ENCODE measurements at places on chromosomes 12 and 14.
A peak's percentile ranks its signal among the peaks of the same experiment; 100 is the strongest.

DNA sequence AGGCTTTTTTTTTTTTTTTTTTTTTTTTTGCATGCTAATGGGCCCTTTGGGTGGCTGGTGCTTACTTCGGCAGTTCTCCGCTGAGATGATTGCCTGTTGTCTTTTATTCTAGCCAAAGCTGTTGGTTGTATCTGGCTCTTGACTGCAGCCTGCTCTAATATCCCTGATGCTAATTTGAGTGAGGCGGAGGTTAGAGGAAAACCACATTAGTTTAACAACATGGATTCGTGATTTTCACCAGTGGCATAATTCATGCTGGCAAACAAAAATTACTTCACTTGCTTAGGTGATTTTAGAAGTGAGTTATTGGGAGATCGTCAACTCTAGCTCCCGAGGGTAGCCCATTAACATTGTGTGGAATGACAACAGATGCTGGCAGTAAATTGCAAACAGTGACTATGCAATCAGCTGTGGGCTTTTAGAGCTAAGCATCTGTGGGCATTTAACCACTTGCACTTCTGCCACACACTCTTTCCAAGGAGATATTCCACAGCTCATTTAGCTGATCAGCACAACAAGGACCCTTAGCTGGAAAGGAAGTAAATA lies 97.6 kb upstream of the ZDHHC17 start:
- DNase-seq = no peak

DNA sequence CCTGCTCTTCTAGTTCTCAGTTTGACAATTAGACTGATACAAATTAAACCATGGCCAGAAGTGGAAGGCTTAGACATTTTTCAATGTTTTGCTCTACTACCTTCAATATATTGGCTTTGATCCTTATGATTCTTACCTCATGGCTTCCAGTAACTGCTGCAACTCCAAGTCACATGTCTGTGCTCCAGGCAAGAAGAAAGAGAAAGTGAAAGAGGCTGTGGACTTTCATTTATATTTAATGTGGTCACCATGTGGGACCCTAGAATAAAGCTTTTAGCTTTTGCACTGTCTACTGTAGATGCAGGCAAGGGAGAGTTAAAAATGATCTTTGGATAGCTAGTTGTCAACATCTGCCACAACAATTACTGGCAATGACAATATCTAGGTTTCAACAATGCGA lies 214.3 kb upstream of the PDE3A start:
- DNase-seq = no peak

- DNase-seq = no peak
Observed at GRCh38 chr14:22980672-22981089, 1.7 kb downstream of the AJUBA start.

DNA sequence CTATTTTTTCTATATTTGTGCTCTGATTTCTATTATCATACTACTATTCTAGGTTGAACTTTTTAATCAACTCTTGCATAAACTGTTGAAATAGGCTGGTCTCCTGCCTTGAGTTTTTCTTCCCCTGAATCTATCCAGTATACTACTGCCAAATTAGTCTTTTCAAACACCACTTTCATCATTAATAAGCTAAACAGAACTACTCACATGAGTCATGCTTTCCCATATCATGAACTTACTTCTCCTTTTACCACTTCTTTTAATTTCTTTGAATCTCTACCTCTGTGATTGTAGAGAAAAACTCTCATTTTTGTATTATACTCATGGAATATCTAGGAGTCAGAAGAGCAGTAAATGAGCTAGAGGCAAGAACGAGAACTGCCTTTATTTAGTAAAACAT lies 340.3 kb upstream of the PDE3A start:
- DNase-seq = no peak

- DNase-seq = no peak
Observed at GRCh38 chr12:21392384-21392783, 19.7 kb downstream of the IAPP start.

DNA sequence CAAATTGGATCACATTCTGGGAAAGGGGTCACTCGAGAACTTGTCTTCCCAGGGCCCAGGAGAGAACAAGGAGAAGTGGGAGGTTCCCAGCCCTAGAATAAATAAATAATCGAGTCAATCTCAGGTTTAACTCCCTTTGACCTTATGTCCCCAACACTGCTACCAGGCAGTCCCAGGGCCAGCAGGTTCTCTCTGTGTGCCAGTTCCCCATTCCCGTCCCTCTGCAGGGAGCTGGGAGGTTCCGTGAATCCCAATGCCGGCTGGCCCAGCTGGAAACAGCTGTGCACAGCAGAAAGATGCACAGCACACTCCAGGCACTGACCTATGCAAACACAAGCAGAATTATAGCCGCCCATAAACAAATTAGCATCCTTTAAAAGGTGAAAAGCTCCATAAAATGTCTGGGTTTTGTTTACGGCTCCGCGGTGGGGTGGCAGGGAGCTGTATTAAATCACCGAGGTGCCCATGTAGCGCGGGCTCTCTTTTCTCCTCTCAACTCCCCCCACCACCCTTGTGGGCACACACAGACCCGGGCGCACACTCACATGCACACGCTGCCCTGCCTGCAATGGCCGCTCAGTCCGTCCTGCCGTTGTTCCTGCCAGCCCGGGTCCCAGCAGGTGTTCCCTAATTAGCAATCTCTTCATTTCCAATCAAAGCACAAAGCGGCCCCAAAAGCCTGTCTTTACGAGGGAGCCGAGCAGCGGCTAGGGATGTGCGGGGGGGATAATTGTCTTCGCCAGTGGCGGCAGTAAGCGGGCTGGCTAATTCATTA lies 46.6 kb upstream of the ESRRB start:
- DNase-seq = no peak

GRCh38 chr12:125083072-125083471 lies 17.8 kb downstream of the AACS start:
- DNase-seq = no peak

- no peak for DNase-seq
Observed at GRCh38 chr12:120579179-120579578, 2.0 kb downstream of the POP5 start.

GRCh38 chr12:72081777-72082176 lies 143.1 kb downstream of the TPH2 start:
- no peak for DNase-seq

DNA sequence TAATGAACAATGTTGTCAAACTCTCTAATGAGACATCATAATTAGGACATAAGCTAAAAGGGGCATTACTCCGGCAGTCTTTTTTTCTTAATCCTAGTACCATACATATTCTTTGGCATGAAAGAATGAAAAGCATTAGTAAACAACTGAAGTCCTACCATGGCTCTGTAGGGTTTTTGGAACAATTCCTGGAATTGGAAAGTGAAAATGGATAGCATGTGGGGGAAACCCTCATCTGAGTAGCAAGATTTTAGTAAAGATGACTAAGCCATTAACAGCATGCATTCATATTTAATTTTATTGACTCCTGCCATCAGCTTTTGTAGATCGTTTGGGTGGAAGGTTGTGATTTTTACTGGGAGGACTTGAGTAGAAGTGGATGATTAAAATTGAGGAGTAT lies 216.2 kb upstream of the PDZRN4 start:
- DNase-seq = no peak

DNA sequence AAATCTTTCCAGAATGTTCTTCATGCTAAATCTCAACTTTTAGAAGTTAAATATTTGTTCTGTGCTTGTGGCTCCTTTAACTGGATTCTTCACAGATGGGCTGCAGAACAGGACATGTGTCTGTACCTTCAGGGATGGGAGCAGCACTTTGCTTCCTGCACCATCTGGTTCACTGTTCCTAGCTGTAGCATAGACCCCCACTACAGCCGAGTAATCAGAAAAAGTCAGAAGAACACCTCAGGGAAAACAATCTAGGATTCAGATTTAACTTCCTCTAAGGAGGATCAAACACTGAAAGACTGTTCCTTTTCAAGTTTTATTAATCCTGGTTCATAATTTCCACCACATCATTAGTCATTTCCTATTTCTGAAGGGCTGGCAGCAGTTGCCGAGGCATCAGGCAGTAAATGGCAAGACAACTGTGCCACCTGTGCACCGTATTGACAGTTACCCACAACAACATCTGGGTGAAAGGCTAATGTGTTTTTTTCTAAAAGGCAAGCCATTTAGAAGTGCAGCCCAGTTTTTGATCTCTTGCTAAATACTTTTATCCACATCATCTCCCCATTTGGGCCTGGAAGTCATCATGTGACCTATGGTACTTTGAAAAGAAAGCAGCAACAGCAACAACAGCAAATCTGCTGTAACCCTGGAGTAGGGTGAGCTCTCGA lies 212.8 kb upstream of the BMP4 start:
- DNase-seq = no peak

DNA sequence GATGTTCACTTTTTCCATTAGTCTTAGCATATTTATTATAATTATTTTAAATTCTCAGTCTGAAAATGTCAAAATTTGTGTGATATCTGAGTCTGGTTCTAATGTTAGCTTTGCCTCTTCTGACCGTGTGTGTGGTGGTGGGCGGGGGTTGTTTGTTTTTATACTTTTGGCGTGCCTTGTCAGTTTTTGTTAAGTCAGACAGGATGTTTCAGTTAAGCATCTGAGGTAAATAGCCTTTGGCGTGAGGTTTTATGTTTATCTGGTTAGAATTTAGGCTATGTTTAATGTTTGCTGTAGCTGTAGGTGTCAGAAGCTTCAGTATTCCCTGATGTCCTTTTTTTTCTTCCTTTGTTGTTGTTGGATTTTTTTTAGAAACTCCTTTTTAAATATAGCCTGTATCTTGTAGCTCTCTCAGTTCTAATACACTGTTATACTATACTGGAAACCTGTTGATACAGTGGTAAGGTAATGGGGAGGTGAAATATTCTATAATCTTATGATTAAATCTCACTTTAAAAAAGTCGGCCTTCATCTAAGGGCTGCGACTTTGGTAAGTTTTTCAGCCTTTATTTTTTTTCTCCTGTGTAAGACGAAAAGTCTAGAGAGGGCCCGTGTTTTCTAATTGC lies 111.6 kb downstream of the SCAF11 start:
- no peak for DNase-seq

- no peak for DNase-seq
Observed at GRCh38 chr14:50862036-50862570, 9.8 kb upstream of the ABHD12B start.

DNA sequence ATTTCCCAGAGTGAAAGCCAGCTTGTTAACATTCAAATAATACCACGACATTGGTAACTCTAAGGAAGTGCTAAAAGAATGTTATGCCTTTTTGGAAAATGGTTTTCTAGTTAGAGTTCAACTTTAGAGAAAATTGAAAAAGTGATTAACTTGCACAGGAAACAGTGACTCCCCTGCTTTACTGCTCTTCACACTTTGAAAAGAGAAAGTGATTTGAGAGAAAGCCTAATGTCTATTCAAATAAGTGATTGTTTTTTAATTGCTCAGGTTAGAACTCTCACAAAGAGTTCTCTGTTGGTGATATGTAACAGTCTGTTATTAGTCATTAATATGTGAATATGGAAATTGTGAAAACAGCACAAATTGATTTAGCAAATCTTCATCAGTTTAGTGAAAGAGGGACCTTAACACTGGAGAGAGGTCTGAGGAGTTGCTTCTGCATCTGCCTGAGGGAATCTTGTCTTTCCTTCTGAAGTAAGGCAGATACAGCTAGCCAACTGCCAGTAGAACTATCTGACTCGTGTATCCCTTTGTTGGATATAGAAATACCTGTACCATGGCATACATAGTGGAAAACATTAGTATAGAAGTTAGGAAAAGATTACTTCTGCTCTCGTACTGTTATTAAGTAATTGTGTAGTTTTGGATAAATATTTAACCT lies 25.5 kb downstream of the ATF7IP start:
- no peak for DNase-seq

DNA sequence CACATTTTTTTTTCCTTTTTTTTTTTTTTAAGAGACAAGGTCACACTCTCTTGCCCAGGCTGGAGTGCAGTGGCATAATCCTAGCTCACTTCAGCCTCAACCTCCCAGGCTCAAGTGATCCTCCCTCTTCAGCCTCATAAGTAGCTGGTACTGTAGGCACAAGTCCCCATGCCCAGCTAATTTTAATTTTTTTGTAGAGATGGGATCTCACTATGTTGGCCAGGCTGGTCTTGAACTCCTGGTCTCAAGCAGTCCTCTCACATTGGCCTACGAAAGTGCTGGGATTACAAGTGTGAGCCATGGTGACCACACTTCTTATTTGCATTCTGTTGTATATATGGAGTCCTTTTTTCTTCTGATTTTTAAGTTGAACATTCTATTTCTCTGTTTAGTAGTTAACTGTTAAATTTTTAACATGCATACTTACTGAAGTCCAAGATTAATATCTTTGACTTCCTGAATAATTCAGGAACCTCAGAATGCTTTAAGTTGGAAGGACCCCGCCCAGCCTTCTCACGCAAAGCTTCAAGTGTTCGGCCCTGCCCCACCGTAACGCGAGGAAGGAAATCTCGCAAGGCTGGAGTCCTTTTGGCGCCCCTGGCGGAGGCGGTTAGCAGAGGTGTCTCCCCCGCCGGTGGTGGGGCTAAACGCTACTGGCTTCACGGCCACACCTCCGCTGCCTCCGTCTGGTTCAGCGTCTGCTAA lies 21.6 kb downstream of the SPATS2 start:
- peak; percentile 37 for DNase-seq

DNA sequence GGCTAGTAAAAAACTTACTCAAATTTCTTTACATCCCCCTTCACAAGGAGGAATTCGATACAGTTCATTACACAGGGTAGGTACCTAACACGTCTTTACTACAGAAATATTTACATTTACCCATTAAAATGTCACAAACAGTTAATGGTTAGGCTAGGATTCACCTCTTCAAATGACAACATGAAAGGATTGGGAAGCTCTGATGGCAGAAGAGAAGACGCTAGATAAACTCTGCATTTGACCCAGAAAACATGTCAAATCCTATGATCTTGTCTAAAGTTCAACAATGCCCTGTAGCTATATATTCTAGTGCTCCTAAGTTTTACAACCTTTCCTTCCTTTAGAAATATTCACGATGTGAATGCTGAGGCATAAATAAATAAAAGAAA lies 64.8 kb downstream of the DENND5B start:
- no peak for DNase-seq

GRCh38 chr12:131509701-131510100 lies 201.2 kb upstream of the SFSWAP start:
- no peak for DNase-seq

GRCh38 chr12:116411977-116412376 lies 134.5 kb upstream of the MED13L start:
- no peak for DNase-seq

GRCh38 chr12:46783871-46784270 lies 41.9 kb downstream of the SLC38A4 start:
- DNase-seq = no peak

- no peak for DNase-seq
Observed at GRCh38 chr14:63387711-63388110, 69.0 kb upstream of the GPHB5 start.

Measured in stimulated activated naive B cell treated with anti-CD40 and anti-IgM and Interleukin-4, amounts not matched to agents 10 μg/mL and 1 μg/mL and 100 μg/mL, for 72 hours (primary cell).